COLO829 (cell line): ENCODE measurements at places on chromosomes 6 and 20.
A peak's percentile ranks its signal among the peaks of the same experiment; 100 is the strongest.

DNA sequence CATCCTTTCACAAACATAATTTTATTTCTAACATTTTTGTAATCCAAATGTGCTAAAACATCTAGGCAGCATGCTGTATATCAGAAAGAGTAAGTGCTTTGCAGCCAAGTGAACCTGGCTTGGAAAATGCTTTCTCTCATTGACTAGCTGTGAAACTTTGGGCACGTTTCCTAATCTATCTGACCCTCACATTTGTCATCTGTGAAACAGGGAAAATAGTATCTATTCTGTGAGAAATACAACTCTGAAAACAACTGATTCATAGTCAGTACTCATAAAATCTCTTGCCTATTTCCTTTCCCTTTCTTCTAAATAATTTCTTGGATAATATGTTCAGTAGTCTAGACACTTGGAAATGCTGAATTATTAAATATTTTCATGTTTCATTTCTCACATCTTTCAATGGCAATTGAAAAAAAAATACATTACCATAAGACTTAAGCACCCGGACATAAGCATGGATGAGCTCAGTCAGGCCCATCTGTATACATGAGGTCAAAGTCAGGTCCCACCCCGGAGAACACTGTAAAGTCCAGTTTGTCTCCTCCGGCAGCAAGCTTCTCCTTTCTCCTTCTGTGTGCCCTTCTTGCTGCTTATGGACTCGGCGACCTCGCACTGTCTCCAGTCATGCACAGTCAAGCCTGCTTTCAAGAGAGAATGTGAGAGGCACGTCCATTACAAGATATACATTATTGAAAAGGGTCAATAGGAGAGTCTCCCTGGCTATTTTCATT is 455.0 kb upstream of the SOX4 start:
- DNase-seq, result no peak

DNA sequence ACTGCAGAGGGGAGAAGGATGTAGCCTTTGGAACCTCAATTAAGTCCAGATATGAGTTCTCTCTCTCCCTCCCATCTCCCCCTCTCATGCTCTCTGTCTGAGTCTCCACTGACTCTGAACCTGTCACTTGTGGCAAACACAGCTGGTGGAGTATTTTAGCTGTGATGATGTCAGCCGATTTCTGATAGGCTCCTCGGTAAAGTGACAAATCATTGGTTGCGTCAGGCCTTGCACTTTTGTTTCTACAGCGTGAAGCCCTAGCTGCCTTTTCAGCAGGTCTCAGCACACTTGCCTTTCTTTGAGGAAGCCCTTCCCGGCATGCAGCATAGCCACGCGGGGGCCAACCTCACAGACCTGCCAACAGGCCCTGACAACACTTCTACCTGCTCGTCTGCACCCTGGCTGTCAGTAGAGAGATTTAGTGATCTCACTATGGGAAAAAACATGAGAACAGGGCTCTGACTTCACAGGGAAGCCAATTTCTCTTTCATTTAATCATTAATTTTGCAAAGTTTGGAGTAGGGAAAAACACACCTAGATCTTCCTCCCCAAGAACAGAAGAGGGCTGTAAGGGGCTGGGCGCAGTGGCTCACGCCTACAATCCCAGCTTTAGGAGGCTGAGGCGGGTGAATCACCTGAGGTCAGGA is 84.4 kb downstream of the GMPR start:
- no peak for DNase-seq

GRCh38 chr6:156590482-156590881 is 186.7 kb upstream of the ARID1B start:
- no peak for DNase-seq

DNA sequence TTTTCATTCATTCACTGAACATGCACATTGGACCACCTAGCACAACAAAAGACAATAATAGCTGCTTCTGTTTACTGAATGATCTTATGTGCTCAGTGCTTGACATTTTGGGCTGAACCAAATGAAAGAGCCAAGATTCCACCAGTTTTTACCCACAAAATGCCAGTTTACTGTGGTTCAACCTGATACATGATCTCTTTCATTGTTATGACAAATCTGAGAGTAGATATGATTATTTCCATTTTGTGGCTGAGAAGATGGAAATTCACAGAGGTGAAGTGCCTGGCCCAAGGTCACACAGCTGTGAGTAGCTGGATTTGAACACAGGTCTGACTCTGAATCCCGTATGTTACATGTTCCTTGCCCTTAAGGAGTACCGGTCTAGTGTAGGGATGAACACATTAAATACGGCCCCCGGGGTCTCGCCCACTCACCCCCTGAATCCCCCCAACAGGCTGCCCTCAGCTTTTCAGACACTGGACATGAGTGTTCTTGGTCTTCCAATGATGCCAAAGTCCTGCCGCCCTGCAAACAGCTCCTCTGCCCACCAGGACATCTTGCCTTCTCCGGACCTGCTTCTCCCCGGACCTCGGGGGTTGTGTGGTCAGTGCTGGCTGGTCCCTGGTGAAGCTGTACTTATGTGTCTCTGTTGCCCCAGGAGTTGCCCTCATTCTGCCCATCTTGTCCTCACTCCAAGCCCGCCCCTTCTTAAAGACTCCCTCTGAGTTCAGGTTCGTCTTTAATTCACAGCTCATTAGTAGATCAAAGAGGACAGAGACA is 58.6 kb upstream of the SLC32A1 start:
- no peak for DNase-seq

GRCh38 chr6:40125680-40126394 is 191.6 kb upstream of the MOCS1 start:
- DNase-seq, result no peak

DNA sequence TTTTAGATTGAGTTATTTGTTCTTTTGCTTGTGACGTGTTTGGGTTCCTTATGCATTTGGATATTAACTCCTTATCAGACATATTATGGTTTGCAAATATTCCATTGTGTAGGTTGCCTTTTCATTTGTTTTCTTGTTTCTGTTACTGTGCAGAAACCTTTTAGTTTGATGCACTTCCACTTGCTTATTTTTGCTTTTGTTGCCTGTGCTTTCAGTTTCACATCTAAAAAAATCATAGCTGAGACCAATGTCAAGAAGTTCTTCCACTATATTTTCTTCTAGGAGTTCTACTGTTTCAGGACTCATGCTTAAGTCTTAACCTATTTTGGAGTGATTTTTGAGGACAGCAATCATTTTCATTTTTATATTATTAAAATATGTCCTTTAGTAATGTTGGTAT is 113.5 kb downstream of the EPM2A start:
- no peak for DNase-seq

- no peak for DNase-seq
Measured at GRCh38 chr6:143963158-143963919, 44.7 kb downstream of the PLAGL1 start.

DNA sequence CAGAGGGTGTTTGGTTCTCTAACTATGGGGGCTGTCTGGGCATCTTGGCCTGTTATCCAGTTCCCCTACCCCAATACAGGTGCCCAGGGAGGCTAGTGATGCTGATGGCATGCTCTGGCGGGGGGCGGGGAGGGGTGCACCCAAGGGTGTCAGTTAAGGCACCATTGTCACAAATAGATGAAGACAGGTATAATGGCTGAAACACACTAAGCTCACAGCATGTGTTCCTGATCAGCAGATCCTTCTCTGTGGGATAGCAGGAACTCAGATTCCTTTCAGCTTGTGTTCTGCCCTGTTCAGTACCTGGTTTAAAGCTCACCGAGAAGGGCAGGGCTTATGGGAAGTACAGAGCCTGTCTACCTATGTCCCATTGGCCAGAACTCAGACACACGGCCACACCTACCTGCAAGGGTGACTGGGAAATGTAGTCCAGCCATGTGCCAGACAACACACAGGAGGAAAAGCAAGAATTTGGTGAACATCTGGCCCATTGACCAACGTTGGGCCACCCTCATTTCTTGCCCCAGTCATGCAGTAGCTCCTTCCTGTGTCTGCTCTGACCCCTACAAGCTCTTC is 3.4 kb upstream of the RSPO4 start:
- peak; percentile 45 for DNase-seq

- no peak for DNase-seq
Measured at GRCh38 chr6:46491628-46492547, 639 bp upstream of the RCAN2 start.

- no peak for DNase-seq
Measured at GRCh38 chr20:49938173-49939163, 2.3 kb downstream of the RNF114 start.

DNA sequence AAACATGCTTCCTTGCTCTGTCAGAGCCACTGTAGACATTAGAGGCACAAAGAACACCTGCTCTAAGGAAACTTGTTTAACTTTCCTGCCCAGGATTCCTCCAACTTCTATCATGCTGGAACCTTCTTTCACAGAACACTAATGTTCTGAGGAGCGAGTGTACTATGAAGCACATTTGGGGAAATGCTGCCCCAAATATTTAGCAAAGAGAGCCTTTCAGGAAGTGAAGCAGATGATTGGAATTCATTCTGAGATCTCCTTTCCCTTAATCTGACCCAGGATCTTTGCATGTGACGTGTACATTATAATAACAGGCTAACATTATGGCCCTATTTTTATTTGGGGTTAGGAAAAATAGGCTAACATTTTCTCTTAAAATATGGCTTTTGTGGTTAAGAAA is 21.0 kb upstream of the FYN start:
- no peak for DNase-seq

DNA sequence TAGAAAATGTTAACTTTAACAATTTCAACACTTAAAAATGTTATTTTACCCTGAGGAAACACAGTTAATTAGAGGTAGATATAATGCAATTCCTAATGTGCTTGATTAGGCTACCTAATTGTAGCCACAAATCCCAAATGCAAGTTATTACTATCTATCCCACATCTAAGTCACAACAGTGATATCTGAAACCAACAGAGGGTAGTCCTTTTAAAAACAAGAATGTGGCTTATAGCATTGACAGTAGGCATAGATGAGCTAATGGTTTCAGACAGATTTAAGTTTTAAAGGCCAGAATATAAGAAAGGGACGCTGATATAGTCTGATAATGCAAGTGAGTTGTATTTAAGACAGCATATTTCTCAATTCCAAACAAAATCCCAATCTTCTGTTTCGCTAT is 23.0 kb downstream of the PLN start:
- no peak for DNase-seq

- no peak for DNase-seq
Measured at GRCh38 chr6:35780719-35781118, at the start of gene CLPSL1. Gene CLPSL1 (plus strand): TSS chr6:35781019. CDS start chr6:35781111, 92 bp downstream.

DNA sequence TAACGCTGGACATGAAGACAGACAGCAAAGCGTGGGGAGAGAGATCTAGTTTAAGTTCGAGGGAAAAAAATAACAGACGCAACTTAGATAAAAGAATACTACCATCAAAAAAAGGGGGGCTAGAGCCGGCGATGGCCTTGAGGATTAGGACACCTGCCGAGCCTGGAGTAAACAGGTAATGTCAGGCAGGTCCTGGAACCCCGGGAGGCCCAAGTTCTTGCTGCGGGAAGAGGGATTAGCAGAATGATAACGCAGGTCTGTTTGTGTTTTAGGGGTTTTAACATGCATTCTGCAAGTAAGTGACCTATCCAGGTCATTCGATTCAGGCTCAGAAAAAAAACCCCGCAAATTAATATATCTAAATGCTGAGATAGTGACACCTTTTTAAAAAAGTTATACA is 754 bp upstream of the TMEM170B start:
- DNase-seq, result no peak

DNA sequence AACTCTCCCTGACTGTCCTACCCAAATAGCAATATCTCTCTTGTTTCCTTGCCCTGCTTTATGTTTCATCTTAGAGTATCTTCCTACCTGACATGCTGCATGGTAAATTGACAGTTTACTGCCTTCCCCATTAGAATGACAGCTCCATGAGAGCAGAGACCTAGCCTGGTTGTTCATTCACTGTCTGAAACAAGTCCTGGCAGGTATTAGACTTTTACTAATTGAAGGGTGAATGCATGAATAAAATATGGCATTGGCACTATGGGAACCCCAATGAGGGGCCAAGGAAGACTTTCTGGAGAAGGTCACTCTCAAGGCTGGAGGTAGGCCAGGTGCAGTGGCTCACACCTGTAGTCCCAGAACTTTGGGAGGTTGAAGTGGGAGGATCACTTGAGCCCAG is 3.8 kb upstream of the CITED2 start:
- no peak for DNase-seq

DNA sequence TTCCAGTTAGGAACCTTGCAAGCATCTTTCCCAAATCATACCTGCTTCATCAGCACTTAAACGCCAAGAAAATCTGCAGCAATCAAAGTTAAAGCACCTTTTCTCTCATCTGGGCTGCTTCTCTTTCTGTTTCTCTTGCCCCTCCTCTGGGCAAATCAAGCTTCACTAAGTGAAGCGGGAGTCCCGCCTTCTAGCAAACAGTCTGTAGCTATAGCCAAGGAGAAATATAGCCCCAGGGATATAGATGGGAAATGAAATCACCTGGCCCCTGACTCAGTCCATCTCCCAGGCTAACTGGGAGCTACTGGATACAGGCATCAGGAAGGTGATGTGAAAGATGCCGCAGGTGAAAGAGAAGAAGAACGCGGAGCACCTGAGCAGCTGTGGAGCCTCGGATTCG is 481.9 kb downstream of the C6orf118 start:
- DNase-seq, result no peak

GRCh38 chr20:45352729-45353128 is 4.5 kb upstream of the SDC4 start:
- no peak for DNase-seq

- DNase-seq, result no peak
Measured at GRCh38 chr20:63114006-63114692, 101.8 kb downstream of the YTHDF1 start.

GRCh38 chr6:24844903-24845302 is 46.2 kb upstream of the ARMH2 start:
- DNase-seq, result no peak

- no peak for DNase-seq
Measured at GRCh38 chr6:162798546-162799266, 70.9 kb downstream of the PACRG start.

DNA sequence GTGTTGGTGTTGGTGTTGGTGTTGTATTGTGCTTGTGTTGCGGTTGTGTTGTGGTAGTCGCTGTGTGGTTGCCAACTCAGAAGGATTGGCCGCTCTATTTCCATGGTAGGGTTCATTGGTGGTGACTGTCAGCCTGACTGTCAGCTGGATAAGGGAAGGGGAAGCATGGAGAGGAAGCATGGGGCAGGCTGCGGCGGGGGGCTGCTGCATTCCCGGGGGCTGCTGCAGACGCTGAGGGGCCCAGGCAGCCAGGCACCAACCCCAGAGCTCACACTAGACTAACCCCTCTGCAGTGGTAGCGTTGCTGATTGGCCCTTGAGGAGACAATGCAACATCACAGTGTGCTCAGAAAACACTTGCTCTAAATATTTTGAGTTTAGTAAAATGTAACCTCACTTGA is 199.2 kb downstream of the SMOC2 start:
- no peak for DNase-seq

- no peak for DNase-seq
Measured at GRCh38 chr6:124741341-124741740, 220.9 kb upstream of the RNF217 start.

GRCh38 chr6:144262470-144263369 is 22.4 kb upstream of the UTRN start:
- DNase-seq, result no peak

DNA sequence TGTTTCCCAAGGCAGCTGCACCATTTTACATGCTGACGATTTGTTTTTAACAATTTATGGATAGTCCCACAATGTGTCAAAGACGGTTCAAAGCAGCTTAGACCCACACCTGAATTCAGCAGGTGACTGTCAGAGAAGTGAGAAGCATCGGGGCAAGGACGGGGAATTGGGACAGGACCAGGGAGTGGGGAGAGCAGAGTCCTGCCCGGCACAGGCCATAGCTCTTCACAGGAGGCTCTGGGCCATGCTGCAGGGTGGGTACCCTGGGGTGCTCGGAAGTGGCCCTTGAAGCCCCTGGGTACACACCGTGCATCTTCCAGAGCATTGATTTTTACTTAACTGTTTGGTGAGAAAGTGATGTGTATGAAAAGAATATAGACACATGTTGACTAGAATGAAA is 33.2 kb upstream of the PHACTR3 start:
- DNase-seq, result no peak

GRCh38 chr6:28768187-28768913 is 155.4 kb downstream of the TRIM27 start:
- no peak for DNase-seq
